ELF-1 (cell line): ENCODE measurements at places on chromosomes 6 and 20.

DNA sequence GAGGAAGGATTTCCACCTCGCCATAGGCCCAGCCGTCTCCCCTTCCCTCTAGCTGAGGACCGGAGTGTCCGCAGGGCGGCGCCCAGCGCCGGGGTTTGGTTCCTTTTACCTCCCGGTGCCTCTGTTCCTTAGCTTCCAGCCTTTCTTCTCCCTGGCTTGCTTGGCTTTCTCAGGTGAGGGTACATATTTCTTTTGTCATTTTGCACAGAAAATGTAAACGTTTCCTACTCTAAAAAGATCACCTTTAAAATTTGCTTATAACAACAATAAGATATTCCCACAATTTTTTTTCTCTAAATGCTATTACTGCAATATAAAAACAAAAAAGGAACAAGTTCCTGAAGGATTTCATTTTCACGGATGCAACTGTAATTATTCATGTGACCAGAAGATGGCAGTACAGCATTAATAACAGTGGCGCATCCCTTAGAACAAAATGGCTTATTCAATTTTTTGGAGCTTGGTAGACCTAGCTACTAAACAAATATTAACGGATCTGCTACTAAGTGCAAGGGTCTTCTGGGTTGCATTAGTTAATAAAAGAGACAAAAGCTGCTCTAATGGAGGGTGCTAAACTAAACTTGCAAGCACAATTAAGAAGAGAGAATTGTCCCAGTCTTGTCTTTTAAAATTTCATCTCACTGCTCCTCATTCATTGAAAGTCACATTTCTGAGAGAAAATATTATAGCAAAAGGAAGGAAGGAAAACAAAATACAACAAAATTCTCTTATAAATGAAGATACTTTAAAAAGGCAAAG is 172.9 kb downstream of the ADGRG6 start:
- peak; percentile 87 for DNase-seq

DNA sequence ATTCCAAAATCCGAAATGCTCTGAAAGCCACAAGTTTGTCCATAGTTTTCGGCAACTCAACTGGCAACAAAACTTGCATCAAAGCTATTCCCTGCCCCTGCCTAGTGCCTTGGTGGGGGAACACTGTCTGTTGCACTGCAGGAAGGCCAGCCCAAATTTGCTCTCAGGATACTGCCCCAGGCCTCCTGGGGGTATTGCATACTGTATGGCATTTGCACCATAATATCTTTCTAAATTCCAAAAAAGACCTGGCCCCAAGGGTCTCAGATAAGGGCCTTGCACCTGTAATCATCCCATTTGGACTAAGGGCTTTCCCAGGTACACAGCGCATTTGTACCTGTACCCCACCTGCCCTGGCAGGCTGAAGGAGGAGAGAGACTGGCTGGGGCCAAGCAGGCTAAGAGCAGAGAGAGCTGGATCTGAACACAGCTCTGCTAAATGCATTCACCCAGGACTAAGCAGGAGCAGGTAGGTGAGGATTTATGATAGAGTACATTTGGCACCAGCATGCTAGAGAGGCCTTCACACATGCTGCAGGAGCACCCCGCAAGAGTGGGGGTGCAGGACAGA is 4.0 kb upstream of the GRM4 start:
- DNase-seq: peak; percentile 59

- DNase-seq: no peak
Measured at GRCh38 chr6:17688481-17688880, 18.2 kb downstream of the NUP153 start.

DNA sequence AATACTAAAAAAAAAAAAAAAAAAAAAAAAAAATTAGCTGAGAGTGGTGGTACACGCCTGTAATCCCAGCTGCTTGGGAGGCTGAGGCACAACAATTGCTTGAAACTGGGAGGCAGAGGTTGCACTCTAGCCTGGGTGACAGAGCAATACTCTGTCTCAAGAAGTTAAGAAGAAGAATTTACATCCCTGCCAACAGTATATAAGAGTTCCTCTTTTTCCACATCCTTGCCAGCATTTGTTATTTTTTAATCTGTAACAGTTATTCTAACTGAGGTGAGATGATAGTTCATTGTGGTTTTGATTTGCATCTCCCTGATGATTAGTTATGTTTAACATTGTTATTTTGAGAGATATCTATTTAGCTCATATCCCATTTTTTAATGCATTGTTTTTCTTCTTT is 20.3 kb upstream of the DYNLRB1 start:
- no peak for DNase-seq

DNA sequence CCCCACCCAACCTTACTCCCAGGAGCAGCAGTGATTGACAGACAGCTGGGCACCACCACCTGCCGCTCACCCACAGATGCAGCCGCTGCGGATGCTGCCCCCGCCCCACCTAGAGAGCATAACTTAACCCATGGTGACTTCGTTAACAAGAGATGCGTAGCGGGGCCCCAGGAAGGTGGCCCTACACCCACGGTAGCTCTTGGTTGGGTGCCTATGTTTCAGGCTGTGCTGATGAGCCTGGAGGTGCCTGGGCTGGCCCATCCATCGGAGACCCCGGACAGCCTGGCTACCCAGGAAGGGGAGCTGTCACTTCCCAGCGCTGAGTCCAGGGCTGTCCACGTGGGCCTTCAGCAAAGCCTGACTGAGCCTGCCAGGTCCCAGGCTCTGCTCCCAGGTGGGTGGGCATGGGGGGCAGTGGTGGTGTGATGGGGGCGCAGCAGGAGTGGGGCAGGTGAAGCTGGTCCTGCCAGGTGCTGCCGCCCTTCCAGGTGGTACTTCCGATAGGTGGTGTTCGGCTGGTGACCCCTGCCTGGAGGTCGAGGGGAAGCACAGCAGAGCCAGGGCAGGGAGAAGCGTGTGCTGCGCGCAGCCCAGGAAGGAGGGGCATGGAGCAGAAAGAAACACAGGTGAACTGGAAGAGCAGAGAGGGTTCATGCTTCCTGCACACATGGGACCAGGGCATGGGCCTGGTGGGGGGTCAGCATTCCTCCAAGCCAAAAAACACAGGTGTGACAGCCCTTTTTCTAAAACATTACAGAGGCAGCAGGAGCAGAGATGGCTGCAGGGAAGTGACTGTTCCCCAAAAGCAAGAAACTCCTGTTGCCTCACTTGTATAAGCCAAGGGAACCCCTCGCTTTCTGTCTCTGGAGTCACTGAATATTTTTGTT is 56.9 kb downstream of the SYNJ2 start:
- no peak for DNase-seq

- no peak for DNase-seq
Measured at GRCh38 chr20:2227861-2228260, 67.9 kb upstream of the TGM3 start.

- DNase-seq: no peak
Measured at GRCh38 chr6:149477544-149477943, 7.3 kb downstream of the ZC3H12D start.

GRCh38 chr20:56245761-56246160 is 2.8 kb upstream of the MC3R start:
- DNase-seq: no peak

- no peak for DNase-seq
Measured at GRCh38 chr6:83309344-83309743, 116.2 kb downstream of the RWDD2A start.

DNA sequence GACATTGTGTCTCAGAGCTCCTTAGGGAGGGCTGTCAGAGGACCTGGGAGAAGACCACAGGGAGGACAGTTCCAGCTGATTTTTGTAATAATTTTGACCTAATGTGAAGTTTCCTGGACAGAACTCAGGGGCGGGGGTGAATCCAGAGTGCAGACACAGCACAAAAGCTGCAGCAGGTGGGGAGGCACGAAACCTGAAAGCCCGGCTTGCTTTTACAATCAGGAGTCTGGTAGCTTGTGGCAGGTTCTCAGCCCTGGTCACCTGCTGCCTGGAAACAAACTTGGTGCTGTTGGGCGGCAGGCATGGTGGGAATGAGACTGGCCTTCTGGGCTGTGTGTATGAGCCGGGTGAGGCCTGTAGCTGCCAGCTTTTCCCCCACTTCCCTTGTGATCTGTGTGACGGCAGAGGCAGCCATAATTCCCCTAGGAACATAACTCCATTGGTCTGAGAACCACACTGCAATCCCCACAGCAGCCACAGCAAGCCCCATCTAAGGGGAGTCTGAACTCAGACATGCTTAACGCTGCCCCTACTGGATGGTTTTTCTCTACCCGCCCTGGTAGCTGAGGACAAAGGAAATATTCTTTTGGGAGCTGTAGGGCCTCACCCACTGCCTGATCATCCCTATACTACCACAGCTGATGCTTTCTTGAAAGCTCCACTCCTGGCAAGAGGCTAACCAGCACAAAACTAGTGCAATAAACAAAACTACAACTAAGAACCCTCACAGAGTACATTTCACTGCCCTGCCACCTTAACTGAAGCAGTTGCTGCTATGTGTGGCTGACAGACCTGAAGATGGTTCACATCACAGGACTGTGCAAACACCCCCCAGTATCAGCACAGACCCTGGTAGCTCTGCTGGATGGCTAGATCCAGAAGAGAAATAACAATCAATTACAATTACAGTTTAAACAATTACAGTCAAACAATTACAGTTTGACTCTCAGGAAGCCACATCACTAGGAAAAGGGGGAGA is 1055.1 kb upstream of the GJE1 start:
- peak; percentile 68 for DNase-seq

DNA sequence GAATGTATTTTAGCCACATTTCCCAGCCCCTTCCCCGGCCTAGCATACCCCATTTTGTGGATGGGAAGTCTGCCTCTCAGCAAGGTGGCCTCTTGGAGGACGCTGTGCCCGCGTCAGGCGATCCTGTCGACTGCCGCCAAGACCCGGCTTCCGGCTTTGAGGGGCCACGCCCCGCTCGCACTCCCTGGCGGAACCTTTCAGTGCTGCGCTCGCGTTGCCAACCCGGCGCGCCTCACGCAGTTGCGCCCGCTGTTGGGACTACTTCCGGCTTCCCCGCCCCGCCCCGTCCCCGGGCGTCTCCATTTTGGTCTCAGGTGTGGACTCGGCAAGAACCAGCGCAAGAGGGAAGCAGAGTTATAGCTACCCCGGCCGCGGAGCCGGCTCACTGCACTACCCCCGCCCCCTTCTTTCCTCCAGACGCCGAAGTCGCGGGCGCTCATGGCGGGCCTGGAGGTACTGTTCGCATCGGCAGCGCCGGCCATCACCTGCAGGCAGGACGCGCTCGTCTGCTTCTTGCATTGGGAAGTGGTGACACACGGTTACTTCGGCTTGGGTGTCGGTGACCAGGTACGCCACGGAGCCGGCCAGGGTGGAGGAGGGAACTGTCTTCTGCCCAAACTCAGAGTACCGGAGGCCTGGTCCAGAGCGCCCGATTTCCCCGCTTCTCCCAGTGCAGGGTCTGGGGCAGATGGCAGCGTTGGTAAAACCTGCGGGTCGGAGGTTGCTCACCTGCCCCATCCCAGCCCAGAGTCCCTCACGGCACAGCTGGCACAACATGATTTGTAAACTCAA is at the start of gene PSMF1:
TSS of gene PSMF1 (plus strand) at position 267 of the 792 bp plus-strand sequence. CDS start at position 439, 172 bp downstream.
- DNase-seq: peak; percentile 94

DNA sequence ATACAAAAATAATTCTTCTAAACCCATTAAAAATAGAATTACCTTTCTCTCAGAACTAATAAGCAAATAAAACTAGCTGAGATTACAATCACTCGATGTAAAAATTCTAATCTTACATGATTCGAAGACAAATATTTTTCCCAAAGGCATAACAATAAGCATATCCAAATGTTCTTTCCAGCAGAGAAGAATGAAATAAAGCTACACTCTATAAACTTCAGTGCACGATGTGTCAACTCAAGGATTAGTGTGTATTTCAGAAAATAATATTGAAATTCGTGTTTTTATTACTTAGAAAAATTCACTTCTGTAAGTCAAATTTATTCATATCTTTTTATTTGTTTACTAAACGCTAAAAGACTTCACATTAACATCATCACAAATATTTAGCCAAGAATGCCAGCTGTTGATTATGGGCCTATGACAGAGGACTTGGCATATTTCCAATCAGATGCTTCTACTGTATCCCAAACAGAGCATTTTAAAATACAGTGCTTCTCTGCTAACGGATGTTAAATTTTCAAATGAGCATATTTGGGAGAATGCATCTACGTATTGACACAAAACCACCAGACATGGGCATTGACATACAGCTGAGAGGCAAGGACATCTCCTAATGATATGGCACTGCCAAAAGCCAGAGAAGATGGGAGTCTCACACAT is 54.7 kb upstream of the PDE7B start:
- no peak for DNase-seq

DNA sequence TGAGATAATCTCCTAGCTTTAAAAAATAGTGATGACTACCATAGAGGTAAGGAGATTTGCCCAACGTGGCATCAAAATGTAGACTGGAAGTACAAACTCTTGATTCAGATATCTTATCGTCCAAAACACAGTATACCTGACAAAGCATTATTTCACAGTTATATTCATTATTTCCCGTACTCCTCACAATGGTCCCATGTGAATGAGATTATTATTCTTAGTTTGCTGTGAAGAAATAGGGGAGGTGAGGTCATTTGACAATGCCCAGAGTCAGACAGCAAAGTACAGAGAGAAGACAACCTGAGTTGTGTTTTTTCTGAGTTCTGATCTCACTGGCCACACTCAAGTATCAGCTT is 1.2 kb upstream of the TFB1M start:
- no peak for DNase-seq

DNA sequence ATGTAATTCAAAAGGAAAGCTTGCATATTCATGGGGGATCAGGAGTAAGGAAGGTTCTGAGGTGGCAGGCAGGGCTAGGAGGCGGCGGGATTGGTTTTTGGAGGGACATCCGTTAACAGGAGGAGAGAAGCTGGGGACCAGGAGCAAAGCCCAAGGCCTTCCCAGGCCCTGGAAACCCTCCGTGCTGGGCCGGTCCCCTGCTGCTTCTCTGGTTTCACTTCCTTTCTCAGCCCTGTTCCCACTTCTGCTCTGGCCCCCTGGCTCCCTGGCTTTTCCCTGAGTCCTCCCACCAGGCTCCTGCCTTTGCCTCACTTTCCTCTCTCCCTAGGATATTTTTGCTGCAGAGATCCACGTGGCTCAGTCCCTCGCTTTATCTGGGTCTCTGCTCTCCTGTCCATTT is 26.4 kb upstream of the SALL4 start:
- peak; percentile 33 for DNase-seq

- DNase-seq: no peak
Measured at GRCh38 chr6:31538805-31539400, 2.9 kb downstream of the DDX39B start.

- DNase-seq: no peak
Measured at GRCh38 chr6:36940027-36940426, 14.5 kb upstream of the PI16 start.

DNA sequence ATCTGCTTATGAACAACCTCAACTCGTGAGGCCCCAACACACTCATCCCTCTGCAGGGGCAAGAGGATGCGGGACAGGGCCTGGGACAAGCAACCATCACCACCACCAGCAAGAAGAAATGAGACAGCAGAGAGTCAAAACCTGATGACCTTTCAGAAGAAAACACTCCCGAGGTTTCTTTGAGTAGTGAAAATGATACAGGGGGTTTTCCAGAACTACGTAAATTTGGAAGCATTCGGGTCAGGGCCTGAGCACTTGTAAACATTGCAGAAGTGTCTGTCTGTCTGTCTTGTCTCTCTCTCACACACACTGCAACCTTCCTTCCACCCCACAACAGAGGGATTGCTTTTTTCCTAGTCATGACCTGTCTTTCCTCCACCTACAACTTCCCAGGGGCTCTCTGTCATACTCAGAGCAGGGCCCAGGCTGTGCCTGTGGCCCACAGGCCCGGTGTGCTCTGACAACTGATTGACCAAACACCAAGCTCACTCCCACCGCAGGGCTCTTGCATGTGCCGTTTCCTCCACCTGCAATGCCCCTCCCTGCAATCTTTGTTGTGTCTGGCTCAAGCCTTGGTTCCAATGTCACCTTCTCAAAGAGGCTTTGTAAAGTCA is 90.9 kb downstream of the BMP7 start:
- DNase-seq: no peak
